ENCODE measurements at places on chromosomes 7 and 10. TPM values are rescaled to one million over a fixed set of nuclear protein-coding genes. Genes with fewer than 3 reads are reported as not detected.
A peak's percentile ranks its signal among the peaks of the same experiment; 100 is the strongest.

The ESYT2 gene
- 126 TPM for total RNA-seq

The HEPACAM2 gene
- under 0.01 TPM for total RNA-seq

The LDB3 gene
- under 0.01 TPM for total RNA-seq

- DNase-seq, result no peak
- H3K4me1 ChIP-seq, result no peaks in the 10 kb centered on the region
- H3K27ac ChIP-seq, result no peak overlapping the region
- H3K4me3 ChIP-seq, result no peak overlapping the region
Measured at GRCh38 chr7:68166525-68166924, 1169.9 kb downstream of the TYW1 start.

DNA sequence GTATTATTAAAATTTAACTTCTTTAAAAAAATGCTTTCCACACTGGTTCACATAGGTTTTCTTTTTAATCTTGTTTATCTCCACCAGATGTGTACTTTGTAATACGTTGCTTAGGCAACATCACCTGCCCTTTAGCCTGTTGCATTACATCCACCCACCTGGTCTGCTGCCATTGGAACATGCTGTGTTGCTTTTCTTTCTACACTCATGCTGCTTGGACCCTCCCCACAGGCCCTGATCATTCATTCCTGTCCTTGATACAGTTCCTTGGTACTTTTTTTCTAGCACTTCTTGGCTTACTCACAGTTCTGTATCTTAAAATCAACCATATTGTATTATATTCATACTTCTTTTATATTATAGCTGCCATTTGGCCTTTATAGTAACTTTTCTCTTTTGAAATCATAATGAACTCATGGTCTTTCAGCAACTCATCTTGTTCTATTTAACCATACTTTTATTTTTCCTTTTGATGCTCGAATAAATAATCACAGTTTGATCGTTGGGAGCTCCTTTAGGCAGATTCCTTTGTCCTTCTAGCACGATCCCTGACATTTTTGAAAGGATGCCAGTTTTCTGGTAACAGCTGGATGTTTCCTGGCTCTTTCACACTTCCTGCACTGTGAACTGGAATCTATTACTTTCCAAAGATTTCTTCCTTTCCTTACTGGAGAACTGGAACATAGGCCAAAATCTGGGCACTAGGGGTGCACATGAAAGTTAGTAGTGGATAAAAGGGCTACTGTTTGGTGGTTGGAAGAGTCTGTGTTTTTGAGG is 125.1 kb downstream of the CDK14 start:
- peaks cover 41% of the 10 kb centered on the region for H3K4me1 ChIP-seq
- H3K27me3 ChIP-seq, result no peaks in the 10 kb centered on the region
- H3K36me3 ChIP-seq, result no peaks in the 10 kb centered on the region
- H3K27ac ChIP-seq, result peak overlapping the region; percentile 38
- peak overlapping the region; percentile 17 for H3K4me3 ChIP-seq

The CRTAC1 gene
- not detected for total RNA-seq

DNA sequence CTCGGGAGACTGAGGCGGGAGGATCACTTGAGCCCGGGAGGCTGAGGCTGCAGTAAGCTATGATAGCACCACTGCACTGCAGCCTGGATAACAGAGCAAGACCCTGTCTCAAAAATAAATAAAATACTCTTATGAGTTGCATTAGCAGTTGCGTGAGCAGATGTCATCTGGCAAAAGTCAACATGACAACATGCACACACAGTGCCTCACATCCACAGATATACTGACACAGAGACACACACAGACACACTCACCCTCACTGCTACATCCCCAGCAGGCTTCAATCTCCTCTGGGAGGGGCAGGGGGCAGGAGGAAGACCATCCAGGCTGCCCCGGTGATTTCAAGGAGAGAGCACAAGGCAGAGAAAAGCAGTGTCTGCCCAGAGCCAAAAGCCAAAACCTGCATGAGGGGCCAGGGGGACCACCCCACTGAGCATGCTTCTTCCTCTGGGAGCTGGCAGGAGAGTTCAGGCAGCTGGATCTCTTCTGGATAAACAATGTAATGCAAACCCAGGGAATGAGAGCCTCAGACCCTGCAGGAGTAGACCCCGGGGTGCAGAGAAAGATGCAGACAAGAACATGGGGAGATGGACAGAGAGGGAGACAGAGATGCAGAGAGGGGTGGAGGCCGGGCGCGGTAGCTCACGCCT is 9.6 kb upstream of the ELN start:
- peak; percentile 62 for DNase-seq
- H3K4me1 ChIP-seq, result peaks cover 10% of the 10 kb centered on the region
- no peak overlapping the region for H3K27ac ChIP-seq
- no peaks in the 10 kb centered on the region for H3K27me3 ChIP-seq

GRCh38 chr7:83366629-83367028 is 203.9 kb upstream of the PCLO start:
- no peaks in the 10 kb centered on the region for H3K36me3 ChIP-seq
- no peak overlapping the region for H3K4me3 ChIP-seq
- no peak for DNase-seq
- no peaks in the 10 kb centered on the region for H3K4me1 ChIP-seq
- H3K27ac ChIP-seq, result no peak overlapping the region
- no peaks in the 10 kb centered on the region for H3K27me3 ChIP-seq

- no peaks in the 10 kb centered on the region for H3K27me3 ChIP-seq
- peaks cover 7% of the 10 kb centered on the region for H3K4me1 ChIP-seq
- H3K27ac ChIP-seq, result no peak overlapping the region
Measured at GRCh38 chr10:86937502-86938154, 19.8 kb downstream of the MMRN2 start.

- H3K27me3 ChIP-seq, result peaks cover 2% of the 10 kb centered on the region
- peak within 1 kb of the TSS; percentile 77 for H3K4me3 ChIP-seq
- peaks cover 8% of the 10 kb centered on the region for H3K4me1 ChIP-seq
- peak; percentile 95 for DNase-seq
Measured at GRCh38 chr10:62373995-62374861, at the start of gene ZNF365. Gene ZNF365 (plus strand): TSS chr10:62374369. CDS start chr10:62376194, 1,825 bp downstream.

The PTER gene
- 29.7 TPM for total RNA-seq

DNA sequence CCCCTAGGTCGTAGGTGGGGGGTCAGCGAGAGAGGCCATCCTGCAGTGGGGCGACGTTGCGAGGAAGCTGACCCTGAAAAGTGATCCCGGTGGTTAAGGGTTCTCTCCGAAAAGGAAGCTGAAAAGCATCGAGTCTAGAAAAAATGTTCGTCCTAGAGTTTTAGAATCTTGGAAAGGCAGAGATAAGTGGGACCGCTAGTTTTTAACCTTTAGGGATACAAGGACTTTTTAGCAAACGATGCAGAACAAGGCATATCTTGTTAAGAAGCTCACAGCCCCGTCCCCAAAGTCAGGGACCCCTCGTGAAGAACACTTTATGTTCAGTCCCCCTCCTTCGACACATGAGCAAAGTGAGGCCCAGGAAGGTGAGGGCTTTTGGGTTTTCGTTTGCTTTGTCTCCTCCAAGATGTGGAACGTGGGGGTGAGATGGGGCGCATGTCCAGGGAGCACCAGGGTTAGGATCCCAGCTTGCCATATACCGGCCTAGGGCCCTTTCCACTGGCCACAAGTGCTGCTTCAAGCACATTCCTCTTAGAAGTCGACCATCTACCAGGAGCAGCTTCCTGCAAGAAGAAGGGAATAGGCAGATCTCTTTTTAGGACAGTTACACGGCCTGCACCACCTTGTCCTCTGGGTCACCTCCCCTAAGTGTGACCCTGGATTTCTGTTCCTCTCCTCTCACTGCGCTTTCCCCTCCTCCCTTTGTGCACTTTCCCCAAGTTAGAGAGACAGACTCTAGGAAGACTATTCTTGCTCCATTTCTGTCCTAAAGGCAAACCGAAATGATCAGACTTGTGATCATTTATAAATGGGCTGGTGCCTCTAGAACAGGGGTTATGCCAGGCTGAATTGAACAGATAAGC is 969 bp downstream of the SLC35G1 start:
- peak; percentile 68 for DNase-seq
- H3K27ac ChIP-seq, result peak overlapping the region; percentile 52
- H3K27me3 ChIP-seq, result peaks cover 5% of the 10 kb centered on the region
- H3K4me3 ChIP-seq, result peak overlapping the region; percentile 86
- H3K36me3 ChIP-seq, result no peaks in the 10 kb centered on the region
- H3K4me1 ChIP-seq, result peaks cover 5% of the 10 kb centered on the region

DNA sequence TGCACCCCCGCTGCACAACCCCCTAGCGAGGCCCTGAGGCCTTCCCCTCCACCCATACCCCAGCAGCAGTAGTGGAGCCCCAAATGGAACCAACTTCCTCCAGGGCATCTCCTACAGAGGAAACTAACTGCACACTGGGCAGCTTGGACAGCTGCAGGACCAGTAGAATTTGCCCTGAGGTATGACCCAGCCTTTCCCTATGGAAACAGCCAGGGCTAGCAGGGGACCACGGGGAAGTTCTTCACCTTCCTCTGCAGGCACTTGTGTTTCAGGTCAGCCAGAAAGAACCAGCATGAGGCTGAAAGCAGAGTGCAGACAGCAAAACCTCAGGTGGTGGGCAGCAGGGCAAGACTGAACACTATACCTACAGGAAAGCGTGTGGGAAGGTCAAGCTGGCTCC is 5.7 kb upstream of the EEPD1 start:
- no peaks in the 10 kb centered on the region for H3K36me3 ChIP-seq
- H3K27me3 ChIP-seq, result peaks cover 6% of the 10 kb centered on the region
- H3K27ac ChIP-seq, result no peak overlapping the region
- no peak for DNase-seq

The ITPRID1 gene
- total RNA-seq, result not detected

DNA sequence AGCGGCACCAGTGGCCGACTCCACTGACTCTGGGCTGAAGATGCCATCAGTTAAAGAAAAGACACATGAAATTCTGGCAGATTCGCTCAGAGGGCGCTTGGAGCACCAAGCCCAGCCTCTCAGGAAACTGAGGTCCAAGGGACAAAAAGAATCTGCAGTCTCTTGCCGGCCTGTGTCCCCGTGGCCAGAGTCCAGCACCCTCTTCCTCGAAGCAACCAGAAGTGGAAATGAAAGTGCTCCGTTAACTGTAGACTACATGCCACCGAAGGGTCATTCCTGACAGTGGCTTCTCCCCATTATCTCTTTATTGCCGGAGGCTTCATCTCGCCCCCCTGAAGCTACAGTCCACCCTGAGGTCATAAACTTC is 1.0 kb upstream of the CHST15 start:
- H3K27ac ChIP-seq, result no peak overlapping the region
- H3K4me1 ChIP-seq, result peaks cover 3% of the 10 kb centered on the region
- peak overlapping the region; percentile 67 for H3K4me3 ChIP-seq
- no peak for DNase-seq

The STEAP1B gene
- 31.8 TPM for total RNA-seq

DNA sequence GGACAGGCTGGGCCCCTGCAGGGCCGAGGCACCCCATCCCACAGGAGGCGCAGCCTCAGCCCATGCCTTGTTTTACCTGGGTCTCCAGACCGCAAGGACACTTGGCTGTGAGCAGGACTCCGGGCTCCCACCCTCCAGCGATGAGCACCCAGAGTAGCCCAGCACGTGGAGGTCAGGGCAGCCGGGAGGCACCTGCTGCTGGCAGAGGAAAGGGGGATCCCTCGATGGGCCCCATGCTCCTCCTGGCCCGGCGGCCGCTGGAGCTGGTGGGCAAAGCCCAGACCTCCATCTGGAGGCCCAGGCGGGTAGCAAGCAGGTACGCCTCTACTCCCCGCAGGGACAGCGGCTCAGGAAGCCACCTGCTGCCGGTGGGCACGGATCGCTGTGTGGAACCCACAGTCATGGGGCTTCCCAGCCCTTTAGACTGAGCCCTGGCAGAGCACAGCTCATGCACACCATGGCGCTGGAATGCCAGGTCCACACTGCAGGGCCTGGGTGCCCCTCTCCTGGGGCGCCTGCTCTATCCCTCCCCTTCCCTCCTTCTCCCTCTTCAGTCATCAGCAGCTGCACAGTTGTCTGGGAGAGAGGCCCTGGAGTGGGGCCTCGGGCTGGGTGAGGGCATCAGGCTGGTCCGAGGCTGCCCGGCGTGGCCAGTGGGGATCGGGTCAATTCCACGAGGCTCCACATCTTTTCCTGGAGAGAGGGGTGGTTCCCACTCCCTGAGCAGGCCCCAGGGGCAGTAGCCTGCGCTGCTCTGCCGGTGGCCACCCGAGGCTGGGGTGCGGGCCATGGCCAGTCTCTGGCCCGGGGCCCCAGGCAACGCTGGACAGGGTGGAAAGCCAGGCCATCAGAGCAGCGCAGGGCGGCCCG is 65.7 kb downstream of the PWWP2B start:
- no peaks in the 10 kb centered on the region for H3K4me1 ChIP-seq
- H3K27ac ChIP-seq, result no peak overlapping the region
- DNase-seq, result peak; percentile 83
- H3K4me3 ChIP-seq, result no peak overlapping the region

GRCh38 chr10:28594406-28594805 is 61.5 kb downstream of the WAC start:
- H3K27ac ChIP-seq, result no peak overlapping the region
- peaks cover 20% of the 10 kb centered on the region for H3K4me1 ChIP-seq
- peaks cover 45% of the 10 kb centered on the region for H3K36me3 ChIP-seq
- DNase-seq, result no peak
- no peaks in the 10 kb centered on the region for H3K27me3 ChIP-seq

DNA sequence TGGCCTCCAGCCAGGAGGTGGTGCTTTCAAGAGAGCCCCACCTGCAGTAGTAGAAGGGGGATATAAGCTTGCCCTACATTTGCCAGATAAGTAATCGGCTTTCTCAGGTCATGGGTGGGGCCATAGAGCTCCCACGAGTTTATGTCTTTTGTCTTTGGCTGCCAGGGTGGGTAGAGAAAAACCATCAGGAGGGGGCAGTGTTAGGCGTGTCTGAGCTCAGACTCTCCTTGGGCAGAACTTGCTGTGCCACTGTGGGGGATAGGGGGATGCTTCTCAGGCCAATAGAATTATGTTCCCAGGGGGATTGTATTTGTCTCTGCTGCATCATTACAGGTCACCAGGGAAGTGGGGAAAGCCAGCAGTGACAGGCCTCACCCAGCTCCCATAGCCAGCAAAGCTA is 12.3 kb upstream of the MRPS33 start:
- DNase-seq, result no peak
- H3K4me3 ChIP-seq, result no peak overlapping the region
- no peaks in the 10 kb centered on the region for H3K36me3 ChIP-seq
- no peaks in the 10 kb centered on the region for H3K27me3 ChIP-seq
- H3K27ac ChIP-seq, result no peak overlapping the region

The CEP55 gene
- 4.7 TPM for total RNA-seq

DNA sequence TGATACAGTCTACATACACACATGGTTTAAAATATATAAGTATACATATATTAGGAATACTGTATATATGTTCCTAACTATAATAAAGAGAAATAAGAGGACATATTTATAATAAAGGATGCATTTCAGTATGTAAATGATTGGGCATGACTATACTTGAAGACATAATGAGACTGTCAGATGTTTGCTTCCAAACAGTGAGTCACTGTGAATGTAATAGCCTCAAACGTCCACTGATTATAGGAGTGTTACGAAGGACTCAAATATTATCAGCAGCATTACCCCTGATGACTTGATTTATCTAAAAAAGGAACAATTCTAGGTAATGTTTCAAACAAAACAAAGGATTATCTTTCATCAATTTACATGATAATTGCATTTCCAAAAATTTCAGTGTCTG is 39.9 kb upstream of the NRBF2 start:
- H3K4me1 ChIP-seq, result no peaks in the 10 kb centered on the region
- DNase-seq, result no peak
- H3K36me3 ChIP-seq, result no peaks in the 10 kb centered on the region

The TMEM196 gene
- total RNA-seq, result not detected

The LGI1 gene
- 0.29 TPM for total RNA-seq

- DNase-seq, result no peak
- no peak overlapping the region for H3K27ac ChIP-seq
- H3K4me3 ChIP-seq, result no peak overlapping the region
- H3K36me3 ChIP-seq, result peaks cover 91% of the 10 kb centered on the region
- no peaks in the 10 kb centered on the region for H3K4me1 ChIP-seq
Measured at GRCh38 chr10:95628786-95629185, 27.7 kb downstream of the ALDH18A1 start.

GRCh38 chr10:126350216-126350992 is 37.9 kb downstream of the ADAM12 start:
- H3K27me3 ChIP-seq, result no peaks in the 10 kb centered on the region
- peaks cover 11% of the 10 kb centered on the region for H3K36me3 ChIP-seq
- peak; percentile 90 for DNase-seq
- peaks cover 21% of the 10 kb centered on the region for H3K4me1 ChIP-seq
- no peak overlapping the region for H3K4me3 ChIP-seq

The ECHDC3 gene
- total RNA-seq, result 0.36 TPM

Data from osteoblast (primary cell).